ENCODE measurements at places on chromosomes 3 and 15.
A peak's percentile ranks its signal among the peaks of the same experiment; 100 is the strongest.

GRCh38 chr3:96803870-96804269, 10.5 kb upstream of the EPHA6 start:
- no peak for DNase-seq

GRCh38 chr15:62453375-62453774, 288.3 kb upstream of the C2CD4B start:
- DNase-seq, result no peak

GRCh38 chr3:45771831-45772230, 24.5 kb downstream of the SLC6A20 start:
- no peak for DNase-seq

GRCh38 chr3:59517388-59517787, 467.6 kb upstream of the CFAP20DC start:
- no peak for DNase-seq

- no peak for DNase-seq
These were observed 67.8 kb upstream of the SLC24A5 start for GRCh38 chr15:48052946-48053345.

DNA sequence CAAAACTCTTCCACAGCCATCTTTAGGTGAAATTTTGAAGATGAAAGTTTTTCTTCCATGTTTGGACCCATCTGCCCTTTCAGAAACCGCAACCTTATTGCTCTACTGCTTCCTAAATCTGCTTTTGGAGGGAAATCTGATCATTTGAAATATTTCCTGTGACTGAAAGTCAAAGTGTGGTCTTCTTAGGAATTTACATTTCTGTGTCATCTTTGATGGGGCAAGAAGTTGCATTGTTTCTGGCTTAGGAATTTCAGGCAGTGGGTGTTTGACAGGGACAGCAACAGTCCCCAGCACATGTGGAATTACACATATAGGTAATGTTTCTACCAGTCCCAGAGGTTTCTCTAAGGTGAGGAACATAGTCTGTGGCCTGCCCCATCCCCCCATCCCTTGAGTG, 5.3 kb upstream of the TYRO3 start:
- no peak for DNase-seq

GRCh38 chr3:115937054-115937453, 313.7 kb downstream of the GAP43 start:
- no peak for DNase-seq

DNA sequence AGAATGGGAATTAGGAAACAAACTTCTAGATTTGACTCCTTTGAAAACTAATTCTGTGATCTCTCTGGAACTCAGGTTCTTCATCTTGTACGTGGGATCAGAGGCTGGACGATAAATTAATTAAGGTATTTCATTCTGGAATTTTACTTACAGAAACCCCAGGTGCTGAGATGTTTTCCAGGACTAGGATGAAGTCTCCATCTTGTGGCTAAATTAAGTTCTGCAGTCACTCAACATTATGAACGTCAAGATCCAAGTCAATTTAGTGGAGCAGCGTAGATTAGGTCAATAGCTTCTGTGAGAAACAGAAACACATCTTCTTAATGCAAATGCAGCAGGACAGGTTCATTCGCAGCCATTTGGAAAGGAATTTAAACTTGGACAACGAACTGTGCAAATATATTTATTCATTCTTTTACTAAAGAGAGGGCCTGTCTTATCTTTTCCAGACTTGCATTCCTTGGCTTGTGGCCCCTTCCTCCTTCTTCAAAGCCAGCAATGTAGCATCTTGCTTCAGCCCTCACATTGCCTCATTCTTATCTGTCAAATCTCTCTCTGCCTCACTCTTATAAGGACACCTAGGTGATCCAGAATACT, 26.7 kb upstream of the TMC3 start:
- DNase-seq, result peak; percentile 42

- DNase-seq, result no peak
These were observed 13.6 kb downstream of the NISCH start for GRCh38 chr3:52469001-52469400.

- no peak for DNase-seq
These were observed 502.2 kb downstream of the PYDC2 start for GRCh38 chr3:191963182-191963581.

DNA sequence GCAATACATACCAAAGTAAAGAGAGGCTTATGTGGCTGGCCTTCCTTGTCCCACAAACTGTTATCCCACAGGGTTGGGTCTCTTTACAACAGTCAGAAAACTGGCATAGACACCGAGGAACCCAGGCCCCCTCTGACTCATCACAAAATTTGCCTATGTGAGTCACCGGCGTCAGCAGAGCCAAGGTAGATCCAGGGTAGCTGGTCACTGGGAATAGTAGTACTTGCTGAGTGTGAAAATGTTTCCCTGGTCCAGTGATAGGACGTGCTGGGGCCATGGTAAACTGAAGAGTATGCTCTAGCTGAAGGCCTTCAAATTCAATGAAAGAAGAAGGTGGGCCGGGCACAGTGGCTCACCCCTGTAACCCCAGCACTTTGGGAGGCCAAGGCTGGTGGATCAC, 27.1 kb upstream of the SKIL start:
- no peak for DNase-seq

- no peak for DNase-seq
These were observed 35.8 kb downstream of the COL8A1 start for GRCh38 chr3:99674086-99674789.

- no peak for DNase-seq
These were observed 11.9 kb downstream of the SCAMP5 start for GRCh38 chr15:75007216-75007615.

- no peak for DNase-seq
These were observed 19.0 kb upstream of the C15orf61 start for GRCh38 chr15:67501836-67502461.

DNA sequence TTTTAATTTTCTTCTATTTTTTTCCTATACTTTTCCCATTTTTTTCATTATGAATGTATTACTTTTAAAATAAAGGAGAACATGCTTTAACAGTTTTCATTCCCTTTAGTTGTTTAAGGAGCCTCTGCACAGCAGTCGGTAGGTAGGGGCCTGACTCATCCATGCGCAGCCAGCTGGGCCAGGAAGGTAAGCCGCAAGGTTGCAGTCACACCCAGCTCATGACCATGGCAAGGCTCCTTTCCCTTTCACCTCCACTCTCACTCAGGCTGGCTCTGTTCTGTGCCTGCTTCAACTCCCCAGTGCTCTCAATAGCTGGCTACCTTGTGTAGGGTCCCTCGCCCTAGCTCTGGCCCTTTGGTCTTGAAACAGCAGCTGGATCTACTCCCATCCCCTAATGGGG, 17.4 kb upstream of the ANKRD34C start:
- DNase-seq, result no peak

DNA sequence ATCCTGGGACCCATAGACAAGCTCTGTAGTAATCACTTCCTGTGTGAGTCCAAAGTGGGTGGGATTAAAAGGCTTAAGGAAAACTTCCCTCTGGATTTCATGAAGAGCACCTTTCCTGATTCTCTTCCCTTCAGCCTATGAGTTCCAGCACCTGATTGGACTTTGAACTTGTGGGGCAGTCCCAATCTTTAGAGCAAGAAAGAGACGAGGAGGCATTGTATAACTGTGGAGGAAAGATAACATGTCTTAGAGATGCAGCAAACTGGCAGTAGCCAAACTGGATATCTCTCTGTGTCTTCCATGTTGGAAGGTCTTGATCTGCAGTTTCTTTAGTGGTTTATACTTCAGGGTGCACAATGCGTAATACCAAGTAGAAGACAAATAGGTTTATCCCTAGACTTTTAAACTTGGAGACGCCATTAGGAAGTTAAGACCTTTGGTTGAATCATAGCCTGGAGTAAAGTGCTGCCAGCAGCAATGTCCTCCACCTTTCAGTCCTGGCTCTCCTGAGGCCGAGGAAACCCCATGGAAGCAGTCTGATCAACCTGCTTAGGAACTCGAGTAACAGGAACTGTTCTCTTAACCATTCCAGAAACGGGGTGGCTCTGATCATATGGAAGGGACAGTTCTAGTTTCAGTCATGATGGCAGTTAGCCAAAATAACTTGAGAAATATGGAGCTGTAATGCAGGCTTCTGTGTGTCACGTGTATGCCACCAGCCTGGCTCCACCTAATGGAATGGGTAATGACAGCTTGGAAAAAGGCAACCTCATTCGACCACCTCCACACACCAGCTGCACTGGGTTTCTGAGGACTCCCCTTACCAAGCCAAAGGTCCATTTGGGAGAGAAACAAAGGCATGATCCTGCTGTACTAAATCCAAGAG, 4.7 kb downstream of the EIF1B start:
- no peak for DNase-seq

GRCh38 chr15:29018120-29018805, 132.5 kb downstream of the APBA2 start:
- no peak for DNase-seq

DNA sequence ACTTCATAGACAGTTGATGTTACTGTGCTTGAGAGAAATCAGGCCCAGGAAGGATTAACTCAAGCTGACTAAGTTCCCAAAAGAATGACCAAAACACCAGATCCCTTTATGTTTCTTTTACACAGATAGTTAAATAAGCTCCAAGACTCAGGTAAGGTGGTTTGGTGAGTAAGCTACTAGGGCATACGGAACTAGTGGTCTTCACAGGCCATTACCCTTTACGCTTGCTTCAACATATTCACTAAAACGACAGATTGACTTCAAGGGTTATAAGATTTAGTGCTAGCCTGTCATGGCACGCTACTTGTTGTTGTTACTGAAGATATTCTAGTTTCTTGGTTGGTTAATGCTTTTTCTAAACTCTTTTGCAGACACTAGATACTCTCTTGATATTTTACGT, 369.3 kb downstream of the LPP start:
- no peak for DNase-seq

DNA sequence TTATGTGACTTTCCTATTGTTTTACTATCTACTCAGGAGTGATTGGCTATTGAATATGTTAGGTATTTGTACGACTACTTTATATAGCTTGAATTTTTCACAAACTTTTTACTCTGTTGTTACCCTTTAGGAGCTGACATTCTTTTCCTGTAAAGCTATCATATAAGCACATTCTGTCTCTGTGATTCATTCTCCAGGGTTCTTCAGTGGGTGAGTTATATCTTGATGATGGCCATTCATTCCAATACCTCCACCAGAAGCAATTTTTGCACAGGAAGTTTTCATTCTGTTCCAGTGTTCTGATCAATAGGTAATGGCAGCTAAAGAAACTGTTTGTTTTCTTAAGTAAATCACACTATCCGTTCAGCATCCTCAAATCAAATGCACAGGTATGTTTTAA, 10.1 kb upstream of the CAPN3 start:
- DNase-seq, result peak; percentile 61

GRCh38 chr3:111248406-111248805, 176.8 kb downstream of the NECTIN3 start:
- DNase-seq, result no peak

DNA sequence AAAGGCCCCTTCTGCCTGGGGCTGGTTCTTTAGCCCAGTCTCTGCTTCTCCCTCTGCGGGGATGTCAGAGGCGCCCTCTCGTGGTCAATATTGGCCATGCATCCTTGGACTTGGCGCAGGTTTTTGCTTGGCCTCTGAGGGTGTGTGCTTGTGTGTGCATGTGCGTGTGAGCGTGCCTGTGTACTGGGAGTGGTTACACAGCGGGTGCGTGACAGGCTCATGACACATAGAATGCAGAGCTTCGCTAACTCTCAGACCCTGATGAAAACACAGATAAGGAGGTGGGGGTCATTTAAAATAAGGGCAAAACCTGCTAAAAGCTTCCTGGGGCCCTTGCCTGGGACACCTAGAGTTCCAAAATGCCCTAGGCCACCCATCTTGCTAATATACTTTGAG, 160.9 kb downstream of the SMAD6 start:
- peak; percentile 81 for DNase-seq

GRCh38 chr15:70100474-70101341, 3.0 kb upstream of the TLE3 start:
- DNase-seq, result peak; percentile 71

GRCh38 chr3:118628704-118629341, 405.8 kb downstream of the IGSF11 start:
- DNase-seq, result peak; percentile 36

GRCh38 chr3:14845180-14845579, 26.4 kb downstream of the FGD5 start:
- peak; percentile 12 for DNase-seq

DNA sequence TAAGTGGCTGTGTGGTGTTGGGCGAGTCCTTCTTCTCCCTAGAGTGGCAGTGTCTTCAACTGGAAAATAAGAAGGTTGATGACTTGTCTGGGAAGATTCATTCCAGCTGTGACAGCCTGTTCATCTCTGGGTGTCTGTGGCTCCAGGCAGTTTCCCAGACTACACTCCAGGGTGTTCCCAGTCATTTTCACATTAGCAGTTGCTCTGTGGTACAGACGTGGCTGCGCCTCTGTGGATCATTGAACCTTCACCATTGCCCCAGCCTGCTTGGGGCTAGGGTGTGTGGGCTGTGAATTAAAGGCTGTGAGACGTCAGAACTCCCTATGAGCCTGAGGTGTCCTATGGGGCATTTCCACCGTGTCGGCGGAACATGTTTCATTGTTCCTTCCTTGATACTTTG, 239.6 kb upstream of the NR2E3 start:
- no peak for DNase-seq

DNA sequence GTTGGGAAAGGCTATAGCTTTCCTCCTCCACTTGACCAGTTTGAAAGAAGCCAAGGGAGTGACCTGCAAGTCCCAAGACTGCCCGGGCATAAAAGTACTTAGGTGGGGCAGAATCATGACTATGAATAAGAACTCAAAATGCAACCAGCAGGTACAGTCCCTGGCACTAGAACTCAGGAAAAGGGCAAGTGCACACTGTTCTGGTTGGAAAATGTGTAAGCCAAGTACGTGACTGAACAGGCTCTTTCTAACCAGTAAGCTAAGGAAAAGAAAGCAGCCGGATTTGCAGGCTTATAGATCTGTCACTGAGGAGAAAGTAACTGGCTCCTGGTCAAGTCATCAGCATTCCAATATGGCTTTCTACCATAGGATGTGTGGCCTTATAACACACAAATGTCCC, 101.2 kb upstream of the SLC4A7 start:
- DNase-seq, result no peak

DNA sequence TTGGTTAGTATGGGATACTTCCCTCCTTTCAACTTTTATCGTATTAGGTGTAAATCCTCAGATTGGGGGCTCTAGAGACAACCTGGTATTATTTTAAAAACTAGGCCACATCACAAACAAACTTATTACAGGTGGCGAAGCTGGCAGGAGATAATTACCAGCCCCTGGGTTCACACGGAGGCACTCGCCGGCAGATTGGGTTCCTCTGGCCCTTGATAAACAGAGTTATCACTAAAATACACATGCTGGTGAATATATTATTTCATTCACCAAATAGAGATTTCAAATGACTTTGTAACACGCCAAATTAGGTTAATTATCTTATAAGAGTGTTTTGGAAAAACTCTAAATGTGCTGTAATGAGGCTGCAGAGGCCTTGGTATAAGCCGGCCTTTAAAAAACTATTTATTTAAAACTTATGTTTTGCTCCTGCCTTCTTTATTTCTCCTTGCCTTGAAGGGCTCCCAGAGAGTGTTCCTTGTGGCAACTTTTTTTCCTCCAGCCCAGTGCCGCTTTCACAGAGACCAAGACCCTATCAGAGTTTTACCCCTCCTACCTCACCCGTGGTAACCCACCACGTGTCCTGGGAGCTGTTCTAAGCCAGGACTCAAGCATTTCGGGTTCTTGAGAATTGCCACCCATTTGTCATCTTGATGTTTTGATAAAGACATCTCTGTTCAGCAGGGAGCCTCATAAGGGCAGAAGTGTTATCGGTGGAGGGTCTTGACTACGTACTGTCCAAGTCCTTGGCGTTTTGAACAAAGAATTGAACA, 468.6 kb upstream of the CFAP20DC start:
- DNase-seq, result no peak

GRCh38 chr3:120850381-120851295, 57.4 kb upstream of the STXBP5L start:
- no peak for DNase-seq

GRCh38 chr15:29686445-29687203, 135.6 kb downstream of the TJP1 start:
- no peak for DNase-seq
